DND-41 (cell line): ENCODE measurements at places on chromosomes 11 and 22.

GRCh38 chr22:44024288-44024921 lies at the start of gene PARVB:
Gene PARVB (plus strand): TSS chr22:44024302. CDS start chr22:44024340, 38 bp downstream.
- no peak for DNase-seq

DNA sequence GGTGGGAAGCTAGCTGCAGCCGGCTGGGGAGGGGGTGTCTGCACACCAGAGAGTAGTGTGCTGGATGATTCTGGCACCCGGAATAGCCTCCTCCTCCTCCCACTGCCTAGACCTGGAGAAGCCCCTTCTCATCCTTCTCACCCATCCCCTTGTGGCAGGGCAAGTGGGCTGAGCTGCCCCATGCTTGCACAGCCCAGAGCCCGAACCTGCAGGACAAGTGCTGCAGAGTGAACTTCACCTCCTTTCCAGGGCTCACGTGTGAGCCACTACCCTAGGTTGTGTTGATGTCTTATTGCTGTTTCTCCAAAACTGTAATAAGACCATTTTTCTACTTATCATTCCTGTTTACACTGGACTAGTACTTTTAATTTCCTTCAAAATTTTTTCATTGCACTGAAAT lies 56.1 kb upstream of the GLYATL1B start:
- DNase-seq, result no peak

- DNase-seq, result no peak
These were observed 55.9 kb upstream of the FGF3 start for GRCh38 chr11:69874984-69875624.

GRCh38 chr22:40000171-40000570 lies 5.4 kb downstream of the FAM83F start:
- DNase-seq, result no peak

- DNase-seq, result no peak
These were observed 606 bp downstream of the DRG1 start for GRCh38 chr22:31400023-31400397.

DNA sequence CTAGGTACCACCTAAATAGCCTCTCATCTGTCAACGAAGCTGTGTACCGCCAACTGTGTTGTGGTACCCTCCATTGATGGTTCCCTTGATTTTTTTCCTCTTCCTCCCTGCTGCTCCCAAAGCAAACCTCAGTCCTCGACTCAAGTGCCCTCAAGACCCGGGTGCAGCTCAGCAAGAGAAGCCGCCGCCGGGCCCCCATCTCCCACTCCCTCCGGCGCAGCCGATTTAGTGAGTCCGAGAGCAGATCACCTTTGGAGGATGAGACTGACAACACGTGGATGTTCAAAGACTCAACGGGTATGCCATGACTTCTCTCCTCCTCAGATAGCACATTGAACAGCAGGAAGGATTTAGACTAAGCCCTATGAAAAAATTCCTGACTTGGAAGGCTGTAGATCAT lies 22.4 kb upstream of the CRYBB3 start:
- no peak for DNase-seq

- DNase-seq, result no peak
These were observed 26.0 kb upstream of the FLI1 start for GRCh38 chr11:128667873-128668272.

DNA sequence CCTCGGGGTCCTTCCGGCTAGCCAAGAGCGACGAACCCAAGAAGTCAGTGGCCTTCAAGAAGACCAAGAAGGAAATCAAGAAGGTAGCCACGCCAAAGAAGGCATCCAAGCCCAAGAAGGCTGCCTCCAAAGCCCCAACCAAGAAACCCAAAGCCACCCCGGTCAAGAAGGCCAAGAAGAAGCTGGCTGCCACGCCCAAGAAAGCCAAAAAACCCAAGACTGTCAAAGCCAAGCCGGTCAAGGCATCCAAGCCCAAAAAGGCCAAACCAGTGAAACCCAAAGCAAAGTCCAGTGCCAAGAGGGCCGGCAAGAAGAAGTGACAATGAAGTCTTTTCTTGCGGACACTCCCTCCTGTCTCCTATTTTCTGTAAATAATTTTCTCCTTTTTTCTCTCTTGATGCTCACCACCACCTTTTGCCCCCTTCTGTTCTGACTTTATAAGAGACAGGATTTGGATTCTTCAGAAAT lies 1.9 kb upstream of the GCAT start:
- DNase-seq, result no peak

DNA sequence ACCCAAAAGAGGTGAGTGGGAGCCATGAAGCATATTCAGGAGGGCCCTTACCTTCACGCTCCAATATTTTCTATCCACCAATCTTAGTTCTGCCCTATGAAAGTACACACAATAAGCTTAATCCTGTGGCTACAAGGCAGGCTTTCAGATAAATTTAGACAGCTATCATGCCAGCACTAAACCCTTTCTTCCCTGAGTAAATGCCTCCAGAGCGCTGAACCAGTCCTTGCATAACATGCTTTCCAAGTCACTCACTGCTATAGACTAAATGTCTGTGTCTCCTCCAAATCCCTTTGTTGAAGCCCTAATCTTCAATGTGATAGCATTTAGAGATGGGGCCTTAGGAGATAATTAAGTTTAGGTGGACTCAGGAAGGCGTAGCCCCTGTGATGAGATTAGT lies 50.3 kb upstream of the FIBIN start:
- no peak for DNase-seq

DNA sequence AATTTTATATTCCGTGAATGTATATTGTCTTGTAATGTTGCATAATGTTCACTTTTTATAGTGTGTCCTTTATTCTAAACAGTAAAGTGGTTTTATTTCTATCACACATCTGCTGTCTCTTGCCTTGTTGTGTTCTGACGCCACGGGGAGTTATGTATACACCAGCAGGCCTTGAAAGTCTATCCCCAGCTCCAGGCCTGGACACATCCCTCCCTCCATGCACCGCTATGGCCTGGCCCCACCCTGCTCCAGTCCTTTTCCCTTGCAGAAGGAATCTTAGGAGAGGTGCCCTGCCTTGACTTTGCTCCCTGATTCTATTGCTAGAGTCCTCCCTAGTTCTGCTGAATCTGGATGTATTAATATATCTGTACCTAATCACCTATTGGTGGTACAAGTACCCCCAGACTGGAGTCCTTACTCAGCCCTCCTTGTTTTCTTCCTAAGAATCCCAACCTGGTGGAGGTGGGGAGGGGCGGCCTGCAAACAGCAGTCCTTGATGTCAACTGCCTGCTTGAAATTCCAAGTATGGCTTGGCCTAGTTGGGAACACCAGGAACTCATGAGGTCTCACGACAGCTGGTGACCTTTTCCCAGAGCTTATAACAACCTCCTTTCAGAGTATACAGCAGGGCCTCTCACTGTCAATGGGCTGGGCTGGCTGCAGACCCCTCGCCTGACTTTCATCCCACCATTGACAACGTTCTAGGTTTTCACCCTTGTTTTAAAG lies 61.6 kb downstream of the TIMP3 start:
- no peak for DNase-seq

- DNase-seq, result peak; percentile 40
These were observed 60.2 kb downstream of the BRD1 start for GRCh38 chr22:49767355-49768062.

DNA sequence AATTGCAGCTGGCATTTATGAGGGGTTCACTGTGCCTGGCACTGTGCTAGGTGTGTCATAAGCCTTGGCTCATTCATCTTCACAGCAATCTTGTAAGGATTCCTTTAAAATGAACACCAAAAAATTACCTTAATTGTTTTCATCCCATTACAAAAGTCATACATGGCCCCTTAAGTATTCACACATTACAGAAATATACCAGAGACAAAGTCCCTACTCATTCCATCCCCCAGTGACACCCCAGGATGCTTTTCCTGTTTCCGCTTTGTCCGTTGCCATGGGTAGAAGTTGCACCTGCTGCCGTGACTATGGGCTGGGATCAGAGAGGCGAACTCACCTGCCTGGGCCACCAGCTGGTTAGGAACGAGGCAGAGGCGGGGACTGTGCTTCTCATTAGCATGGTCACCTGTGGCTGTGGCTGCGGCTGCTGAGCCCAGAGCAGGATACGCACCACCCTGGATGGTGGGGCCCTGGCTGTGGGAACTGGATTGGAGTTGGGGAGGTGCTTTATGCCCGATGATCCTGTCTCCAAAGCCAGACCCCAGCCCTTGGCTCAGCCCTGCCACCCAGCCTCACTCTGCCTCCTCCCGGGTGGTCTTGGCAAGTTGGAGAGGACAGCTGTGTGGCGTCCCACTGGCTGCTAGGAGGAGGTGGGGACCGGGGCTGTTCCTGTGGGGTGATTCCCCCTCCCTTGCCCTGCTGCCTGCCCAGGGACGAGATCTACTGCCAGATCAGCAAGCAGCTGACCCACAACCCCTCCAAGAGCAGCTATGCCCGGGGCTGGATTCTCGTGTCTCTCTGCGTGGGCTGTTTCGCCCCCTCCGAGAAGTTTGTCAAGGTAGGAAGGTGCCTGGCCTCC lies 60.8 kb downstream of the MYO7A start:
- no peak for DNase-seq

DNA sequence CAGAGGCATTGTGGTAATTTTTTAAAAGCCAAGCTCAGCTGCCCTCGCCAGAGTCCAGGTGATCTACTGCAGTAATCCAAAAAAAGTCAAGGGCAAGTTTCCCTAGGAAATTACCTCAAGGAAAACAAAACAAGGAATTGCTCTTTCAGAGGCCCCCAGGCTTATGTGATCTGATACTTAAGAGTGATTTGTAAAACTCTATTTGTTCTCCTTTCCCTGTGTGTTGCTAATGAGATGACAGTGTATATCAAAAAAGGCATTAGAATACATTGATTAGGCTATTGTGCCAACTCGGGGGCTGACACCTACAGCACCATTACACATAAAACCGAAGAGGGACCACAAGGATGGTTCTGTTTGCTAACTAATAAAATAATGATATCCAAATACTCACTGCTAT lies 44.5 kb upstream of the CHRM4 start:
- no peak for DNase-seq

- DNase-seq, result no peak
These were observed 492.6 kb downstream of the CNTN5 start for GRCh38 chr11:99513368-99513767.

GRCh38 chr11:64694026-64694755 lies 28.8 kb downstream of the NRXN2 start:
- no peak for DNase-seq

- peak; percentile 91 for DNase-seq
These were observed at the start of gene TMEM223 for GRCh38 chr11:62791501-62792201. Gene TMEM223 (minus strand): TSS chr11:62792006. CDS start chr11:62791994, 12 bp downstream.

GRCh38 chr11:65085446-65085845 lies 1.4 kb downstream of the ZFPL1 start:
- no peak for DNase-seq
